ENCODE measurements at places on chromosomes 11 and 22.

GRCh38 chr11:67639438-67639859 lies at the start of gene TBX10:
Gene TBX10, minus strand, starts transcription at chr11:67639763. Its CDS starts 291 bp downstream, at chr11:67639472.
- DNase-seq: no peak

DNA sequence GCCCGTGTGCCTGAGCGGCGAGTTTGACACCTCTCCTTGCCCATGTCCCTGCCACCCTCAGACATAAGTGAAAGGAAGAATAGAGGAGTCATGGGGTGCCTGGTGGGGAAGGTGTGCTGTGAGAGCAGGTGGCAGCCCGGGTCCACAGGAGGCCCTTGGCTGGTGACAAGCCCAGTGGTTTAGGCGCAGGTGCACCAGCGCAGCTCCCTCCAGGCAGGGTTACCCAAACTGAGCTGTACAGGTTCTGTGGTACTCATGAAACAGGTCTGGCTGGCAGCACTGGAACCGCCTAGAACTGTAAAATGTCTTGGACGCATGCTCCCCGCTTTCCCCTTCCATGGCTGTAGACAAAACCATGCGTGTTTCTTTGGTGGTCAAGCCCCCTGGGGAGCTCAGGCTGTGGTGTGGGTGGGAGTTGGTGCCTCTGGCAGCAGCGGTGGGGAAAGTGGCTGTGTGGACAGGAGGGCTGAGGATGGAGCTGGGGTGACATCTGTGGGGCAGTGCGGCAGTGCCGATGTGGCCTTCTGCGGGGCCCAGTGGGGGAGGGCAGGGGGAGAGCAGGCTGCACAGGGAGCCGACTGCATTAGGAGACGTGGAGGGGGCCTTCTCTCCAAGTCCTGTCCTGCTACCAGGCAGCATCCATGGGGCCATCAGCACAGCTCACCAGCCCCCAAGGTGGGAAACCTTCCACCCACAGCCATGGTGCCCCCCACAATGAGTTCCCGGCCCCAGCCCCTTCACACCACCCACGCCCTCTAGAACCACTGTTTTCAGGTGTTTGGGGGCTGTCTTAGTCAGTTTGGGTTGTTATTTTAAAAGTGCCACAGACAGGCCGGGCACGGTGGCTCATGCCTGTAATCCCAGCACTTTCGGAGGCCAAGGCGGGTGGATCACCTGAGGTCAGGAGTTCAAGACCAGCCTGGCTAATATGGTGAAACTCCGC lies 5.6 kb upstream of the GTSE1 start:
- DNase-seq: no peak

GRCh38 chr22:41507330-41508063 lies 36.8 kb downstream of the POLR3H start:
- no peak for DNase-seq

GRCh38 chr22:26912655-26913345 lies 255.4 kb downstream of the MIAT start:
- DNase-seq: no peak

- DNase-seq: no peak
Measured at GRCh38 chr11:71208011-71208774, 44.2 kb downstream of the SHANK2 start.

DNA sequence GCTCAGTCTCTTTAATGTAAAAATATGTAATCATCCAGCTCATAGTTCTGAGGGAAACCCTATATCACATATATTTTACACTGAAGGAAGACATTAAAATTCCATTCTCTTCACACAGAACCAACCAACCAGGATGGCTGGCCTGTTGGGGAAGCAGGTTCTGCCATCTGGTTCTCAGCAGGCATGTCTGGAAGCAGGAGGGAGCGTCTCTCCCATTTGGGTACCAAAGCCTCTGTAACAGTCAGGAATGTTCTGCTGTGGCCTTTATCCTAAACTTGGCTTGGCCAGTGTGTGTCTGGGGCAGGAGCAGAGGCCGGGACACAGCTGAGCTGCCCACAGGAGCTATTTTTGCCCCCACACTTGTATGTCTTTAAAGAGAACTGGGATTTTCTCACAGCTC lies 29.2 kb downstream of the SGSM3 start:
- no peak for DNase-seq

- DNase-seq: peak; percentile 71
Measured at GRCh38 chr22:26589845-26590736, at the start of gene TPST2. Gene TPST2, minus strand, starts transcription at chr22:26590132. Its CDS starts 48,502 bp downstream, at chr22:26541630.

- no peak for DNase-seq
Measured at GRCh38 chr11:45337583-45338360, 51.6 kb upstream of the SYT13 start.

DNA sequence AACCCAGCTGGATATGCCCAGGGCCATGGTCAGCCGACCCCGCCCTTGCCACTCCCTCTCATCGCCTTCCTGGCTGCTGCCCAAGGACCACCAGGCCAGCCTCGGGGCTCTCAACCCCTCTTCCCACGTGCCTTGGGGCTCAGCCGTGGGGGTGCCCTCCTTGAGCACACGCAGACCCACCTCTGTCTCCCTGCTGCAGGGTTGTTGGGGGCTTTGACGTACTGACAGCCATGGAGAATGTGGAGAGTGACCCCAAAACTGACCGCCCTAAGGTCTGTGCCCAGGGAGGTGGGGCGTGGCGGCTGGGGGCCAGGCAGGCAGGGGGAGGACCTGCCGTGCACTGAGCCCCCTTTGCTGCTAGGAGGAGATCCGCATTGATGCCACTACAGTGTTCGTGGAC lies 28.6 kb downstream of the PPIL2 start:
- DNase-seq: no peak

DNA sequence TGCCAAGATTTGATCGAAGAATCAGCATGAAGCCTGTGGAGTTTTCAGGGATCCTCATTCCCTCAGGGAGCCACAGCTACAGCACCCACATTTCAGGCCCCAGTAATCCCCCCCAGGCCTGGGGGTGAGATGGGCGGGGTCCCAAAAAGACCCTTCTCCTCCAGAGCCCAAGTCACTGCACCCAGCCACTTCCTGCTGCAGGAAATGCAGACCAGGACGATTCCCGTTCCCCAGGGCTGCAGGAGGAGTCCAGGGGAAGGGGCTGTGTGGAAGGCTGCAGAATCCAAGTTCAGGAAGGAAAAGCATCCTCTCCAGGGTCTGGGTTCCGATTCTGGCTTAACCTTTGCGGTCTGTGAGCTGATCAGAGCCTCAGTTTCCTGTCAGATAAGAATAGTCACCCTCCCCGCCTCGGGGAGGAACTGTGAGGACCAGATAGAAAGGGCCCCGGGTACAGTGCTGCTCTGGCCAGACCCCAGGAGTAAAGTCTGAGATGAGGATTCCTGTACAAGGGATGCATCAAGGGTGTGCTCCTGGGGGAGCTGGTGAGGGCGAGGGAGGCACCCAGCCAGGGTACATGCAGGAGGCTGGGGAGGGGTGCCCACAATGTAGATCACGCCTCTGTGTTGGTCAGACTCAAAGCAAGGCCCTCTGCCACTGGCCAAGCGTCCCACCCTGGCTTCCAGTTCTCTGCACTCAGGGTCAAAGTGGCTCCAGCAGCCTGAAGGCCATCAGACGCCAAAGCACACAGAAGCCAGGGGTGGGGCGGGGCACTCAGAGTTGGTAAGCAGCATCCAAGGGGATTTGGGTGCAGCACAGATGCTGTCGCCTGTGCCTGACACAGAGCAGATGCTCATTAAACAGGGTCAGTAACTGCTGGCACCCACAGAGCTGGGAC lies 30.1 kb upstream of the TP53I11 start:
- no peak for DNase-seq

- no peak for DNase-seq
Measured at GRCh38 chr11:118705111-118705741, 25.8 kb upstream of the TREH start.

DNA sequence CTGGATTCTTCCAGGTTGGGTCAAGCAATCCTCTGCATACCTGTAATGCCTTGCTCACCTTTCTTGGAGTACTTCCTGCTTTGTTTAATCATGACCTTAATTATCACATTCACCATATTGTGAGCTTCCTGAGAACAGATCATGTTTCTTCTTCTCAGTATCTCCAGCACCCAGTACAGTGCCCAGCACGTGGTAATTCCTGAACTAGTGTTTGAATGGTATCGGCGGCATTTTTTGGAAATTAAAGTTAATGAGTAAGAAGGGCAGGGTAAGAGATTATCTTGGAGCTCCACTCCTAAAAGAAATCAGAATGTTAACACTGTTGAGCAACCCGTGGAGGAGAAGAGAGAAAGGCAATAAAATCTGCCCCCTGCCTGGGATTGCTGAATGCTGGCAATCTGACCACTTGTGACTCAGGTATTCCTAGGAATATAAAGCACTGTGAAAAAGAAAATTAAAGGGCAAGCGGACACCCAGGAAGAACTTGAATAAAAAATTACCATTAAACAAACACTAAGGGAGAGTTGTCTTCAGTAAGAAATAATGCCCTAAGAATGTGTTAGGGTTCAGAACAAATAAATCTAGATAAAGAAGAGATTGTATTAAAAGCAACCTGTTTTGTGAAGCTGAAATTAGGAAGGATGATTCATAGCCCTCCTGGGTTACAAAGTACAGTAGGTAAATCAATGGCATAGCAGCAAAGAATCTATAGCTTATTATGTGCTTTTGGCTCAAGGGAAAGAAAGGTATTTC lies 92.9 kb downstream of the PDHX start:
- no peak for DNase-seq

- no peak for DNase-seq
Measured at GRCh38 chr11:41281131-41281742, 178.2 kb downstream of the LRRC4C start.

DNA sequence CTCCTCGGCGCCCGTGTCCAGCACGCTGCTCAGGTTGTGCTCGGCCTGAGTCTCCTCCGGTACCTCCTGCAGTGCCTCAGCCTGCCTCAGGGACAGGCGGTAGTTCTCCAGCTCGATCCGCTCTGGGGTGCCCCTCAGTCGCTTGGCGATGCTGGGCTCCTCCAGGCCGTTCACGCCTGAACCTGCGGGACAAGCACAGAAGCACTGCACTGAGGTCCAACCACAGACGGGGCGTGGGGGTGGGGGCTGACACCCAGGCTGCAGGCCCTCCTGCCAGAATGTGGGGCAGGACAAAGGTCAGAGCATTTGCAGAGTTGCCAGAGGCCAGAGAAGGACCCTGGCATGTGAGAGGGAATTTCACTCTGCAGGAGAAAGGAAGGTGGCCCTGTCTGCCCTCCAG lies 67.6 kb upstream of the BID start:
- DNase-seq: no peak

GRCh38 chr11:32960553-32961164 lies 55.0 kb upstream of the DEPDC7 start:
- DNase-seq: peak; percentile 26

- no peak for DNase-seq
Measured at GRCh38 chr11:64776425-64776824, 1.9 kb downstream of the SF1 start.

GRCh38 chr22:21898354-21898896 lies 31.0 kb upstream of the MAPK1 start:
- DNase-seq: no peak

- DNase-seq: peak; percentile 38
Measured at GRCh38 chr11:112321501-112322172, 61.0 kb upstream of the PLET1 start.

- DNase-seq: no peak
Measured at GRCh38 chr22:33427461-33427860, 369.3 kb upstream of the SYN3 start.

DNA sequence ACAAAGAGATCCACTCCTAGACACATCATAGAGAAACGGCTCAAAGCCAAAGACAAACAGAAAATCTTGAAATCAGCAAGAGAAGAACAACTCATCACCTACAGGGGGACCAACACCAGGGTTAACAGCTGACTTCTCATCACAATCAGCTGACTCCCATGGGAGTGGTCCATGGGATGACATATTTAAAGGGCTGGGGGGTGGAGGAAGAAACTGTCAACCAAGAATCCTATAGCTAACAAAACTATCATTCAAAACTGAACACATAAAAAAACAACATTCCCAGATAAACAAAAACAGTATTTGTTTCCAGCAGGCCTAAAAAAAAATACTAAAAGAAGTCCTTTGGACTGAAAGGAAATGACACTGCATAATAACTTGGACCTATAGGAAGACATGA lies 86.7 kb downstream of the APOL5 start:
- DNase-seq: no peak

- DNase-seq: no peak
Measured at GRCh38 chr11:13128354-13128753, 119.2 kb downstream of the RASSF10 start.

DNA sequence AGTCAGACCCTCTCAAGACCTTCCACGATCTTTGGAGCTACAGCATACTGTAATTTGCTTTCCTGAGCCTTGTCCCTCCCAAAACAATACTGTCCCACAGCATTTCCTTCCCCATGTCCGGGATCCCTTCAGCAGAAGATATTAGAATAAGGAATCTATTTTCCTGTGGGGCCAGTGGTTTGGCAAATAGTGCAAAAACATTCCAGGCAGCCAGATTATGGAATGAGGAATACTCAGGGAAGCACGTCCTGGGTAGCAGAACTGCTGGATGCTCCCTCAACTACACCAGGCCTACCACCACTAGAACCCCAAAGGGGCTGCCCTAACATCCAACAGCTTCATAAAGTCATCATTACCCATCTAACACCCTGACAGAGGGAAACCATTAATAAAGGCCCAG lies 61.5 kb downstream of the AAMDC start:
- DNase-seq: no peak

DNA sequence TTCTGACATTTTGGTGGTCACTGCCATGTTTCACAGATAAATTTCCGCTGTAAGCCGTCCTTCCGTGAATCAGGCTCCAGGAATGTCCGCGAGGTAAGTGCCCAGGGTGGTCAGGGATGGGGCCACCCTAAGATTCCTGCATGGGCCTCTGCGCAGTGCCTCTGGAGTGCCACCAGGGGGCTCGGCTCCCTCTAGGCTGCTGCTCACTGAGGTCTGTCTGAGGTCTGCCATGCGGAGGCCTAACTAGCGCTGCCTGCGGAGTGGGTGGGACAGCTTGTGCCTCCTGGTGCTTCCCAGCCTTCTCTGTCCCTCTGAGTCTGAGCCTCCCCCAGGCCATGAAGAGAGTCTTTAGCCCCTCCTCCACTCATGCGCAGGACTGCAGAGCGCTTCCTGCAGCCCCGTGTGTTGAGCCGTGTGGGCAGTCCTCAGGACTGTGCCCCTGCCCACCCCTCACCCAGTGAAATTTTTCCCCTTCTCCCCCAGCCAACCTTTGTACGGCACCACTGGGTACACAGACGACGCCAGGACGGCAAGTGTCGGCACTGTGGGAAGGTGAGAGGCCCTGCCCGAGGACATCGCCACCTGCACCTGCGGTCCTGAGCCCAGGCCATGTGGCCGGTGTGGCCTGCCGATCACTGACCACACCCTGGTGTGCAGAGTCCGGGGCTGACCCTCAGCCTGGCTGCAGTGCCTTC lies 11.9 kb upstream of the MDK start:
- no peak for DNase-seq

DNA sequence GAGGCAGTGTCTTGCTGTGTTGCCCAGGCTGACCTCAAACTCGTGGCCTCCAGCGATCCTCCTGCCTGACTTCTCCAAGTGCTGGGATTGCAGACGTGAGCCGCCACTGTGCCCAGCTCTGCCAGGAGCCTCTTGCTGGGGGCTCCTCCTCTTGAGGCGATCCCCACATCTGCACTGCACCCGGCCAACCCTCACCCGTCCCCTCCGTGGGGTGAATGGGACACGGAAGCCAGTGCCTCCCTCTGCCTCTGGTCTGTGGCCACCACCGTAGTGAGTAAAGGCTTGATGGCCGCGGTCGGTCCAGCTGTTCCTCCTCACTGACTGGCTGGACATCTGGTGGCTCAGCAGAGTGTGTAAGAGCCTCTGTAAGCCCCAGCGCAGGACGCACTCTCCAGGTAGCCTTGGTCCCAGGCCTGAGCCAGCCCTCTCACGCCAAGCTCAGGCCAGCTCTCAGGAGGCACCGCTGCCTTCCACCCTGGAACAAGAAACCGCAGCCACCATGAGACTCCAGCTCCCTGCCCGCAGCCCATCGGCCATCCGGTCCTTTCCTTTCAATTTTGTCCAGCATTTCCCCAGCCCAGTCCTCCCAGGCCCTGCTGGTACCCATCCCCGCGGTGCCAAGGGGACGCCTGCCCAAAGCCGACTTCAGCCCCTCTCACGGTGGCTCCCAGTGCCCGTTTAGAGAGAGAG lies 100.3 kb downstream of the BRD1 start:
- DNase-seq: no peak
